ENCODE measurements at places on chromosomes 6 and 20.

- DNase-seq = no peak
Observed at GRCh38 chr6:95865857-95866256, 149.9 kb upstream of the FUT9 start.

- no peak for DNase-seq
Observed at GRCh38 chr6:75230484-75231325, 12.9 kb downstream of the COX7A2 start.

- DNase-seq = no peak
Observed at GRCh38 chr6:156850353-156850752, 73.2 kb downstream of the ARID1B start.

GRCh38 chr20:19083136-19083621 lies 129.3 kb upstream of the SLC24A3 start:
- no peak for DNase-seq

- no peak for DNase-seq
Observed at GRCh38 chr20:16824664-16825063, 76.5 kb downstream of the OTOR start.

- no peak for DNase-seq
Observed at GRCh38 chr6:124962639-124963415, 590 bp downstream of the RNF217 start.

DNA sequence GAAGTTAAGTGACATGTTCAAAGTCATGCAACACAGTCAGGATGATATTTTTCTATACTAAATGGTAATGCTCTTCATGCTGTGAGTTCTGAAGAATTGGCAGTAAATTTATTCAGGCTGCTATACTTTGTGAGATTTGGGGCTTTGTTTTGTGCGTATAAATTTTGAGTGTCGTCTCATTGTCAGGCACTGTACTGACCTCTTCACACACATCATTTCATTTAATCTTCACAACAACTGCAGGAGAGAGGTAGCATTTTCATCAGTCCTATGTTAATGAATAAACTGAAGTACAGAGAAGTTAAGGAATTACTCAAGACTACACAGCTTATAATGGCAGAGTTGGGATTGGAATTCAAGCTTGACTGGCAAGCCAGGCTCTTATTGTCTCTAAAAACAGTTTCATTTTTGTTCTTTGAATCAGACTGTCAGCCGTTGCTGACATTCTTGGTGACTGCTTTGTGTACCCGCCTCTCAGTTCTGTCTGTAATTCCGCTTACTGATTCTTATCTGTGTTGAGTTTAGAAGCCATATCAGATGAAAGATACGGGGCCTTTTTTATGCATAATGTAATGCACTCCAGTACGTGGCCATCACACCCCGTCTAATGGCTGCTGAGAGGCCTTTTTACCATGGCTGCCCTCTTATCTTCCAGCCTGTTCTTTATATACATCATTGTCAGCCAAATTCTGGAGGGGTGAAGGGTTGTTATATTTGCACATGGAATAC lies 274.9 kb downstream of the UTRN start:
- no peak for DNase-seq

DNA sequence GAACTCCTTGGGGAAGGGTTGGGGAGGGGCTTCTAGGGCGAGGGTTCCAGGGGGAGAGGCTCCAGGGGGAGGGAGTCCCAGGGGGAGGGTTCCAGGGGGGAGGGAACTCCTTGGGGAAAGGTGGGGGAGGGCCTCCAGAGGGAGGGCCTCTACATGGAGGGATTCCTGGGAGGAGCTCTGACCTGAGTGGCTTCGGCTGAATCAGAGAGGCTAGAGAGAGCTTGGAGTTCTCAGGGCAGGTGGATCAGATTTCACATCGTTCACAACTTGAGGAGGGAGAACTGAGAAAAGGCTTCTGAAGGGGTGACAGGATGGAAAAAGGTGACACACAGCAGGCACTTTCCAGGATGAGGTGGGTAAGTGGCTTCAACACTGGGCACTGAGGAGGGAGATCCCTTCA lies 49.1 kb downstream of the DAAM2 start:
- no peak for DNase-seq

- no peak for DNase-seq
Observed at GRCh38 chr20:9689041-9689440, 149.8 kb downstream of the PAK5 start.

DNA sequence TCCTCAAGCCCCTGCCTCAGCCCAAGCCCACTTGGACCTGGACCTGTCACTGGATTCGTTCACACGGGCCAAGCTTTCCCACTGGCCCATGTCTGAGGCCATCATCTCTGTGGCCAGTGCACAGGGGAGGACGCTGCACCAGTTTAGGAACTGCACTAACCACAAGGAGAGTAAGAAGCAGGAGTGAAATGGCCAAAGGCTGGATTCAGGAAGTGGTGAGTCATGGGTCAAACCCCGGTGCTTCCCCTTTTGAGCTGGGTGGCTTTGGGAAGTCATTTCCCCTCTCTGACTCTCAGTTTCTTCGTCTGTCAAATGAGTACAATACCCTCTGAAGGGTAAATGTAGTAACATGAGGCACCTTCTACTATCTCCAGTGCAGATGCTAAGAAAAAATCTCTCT lies 87.9 kb downstream of the CD40 start:
- DNase-seq = no peak

DNA sequence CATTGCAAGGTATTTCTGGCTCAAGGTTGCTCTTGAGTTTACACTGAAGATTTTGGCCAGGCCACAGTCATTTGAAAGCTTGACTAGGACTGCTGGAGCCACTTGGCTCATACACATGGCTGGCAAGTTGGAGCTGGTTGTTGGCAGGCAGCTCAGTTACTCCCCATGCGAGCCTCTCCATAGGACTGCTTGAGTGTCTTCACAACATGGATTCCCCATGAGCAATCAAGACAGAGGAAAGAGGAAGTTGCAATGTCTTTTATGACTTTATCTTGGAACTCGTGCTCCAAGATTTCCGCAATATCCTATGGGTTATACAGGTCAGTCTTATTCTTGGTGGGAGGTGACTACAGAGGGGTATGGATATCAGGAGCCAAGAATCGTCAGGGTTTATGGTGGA lies 1.4 kb upstream of the MANBAL start:
- no peak for DNase-seq

- no peak for DNase-seq
Observed at GRCh38 chr6:10759884-10760329, 12.3 kb downstream of the TMEM14B start.

GRCh38 chr6:34389034-34389433 lies 3.4 kb downstream of the NUDT3 start:
- no peak for DNase-seq

All from cortex of kidney (tissue), 1 donor.